Transverse colon (tissue), 4 donors: ENCODE measurements at places on chromosomes 11 and 22. TPM values are rescaled to one million over a fixed set of nuclear protein-coding genes. Genes with fewer than 3 reads are reported as not detected.

DNA sequence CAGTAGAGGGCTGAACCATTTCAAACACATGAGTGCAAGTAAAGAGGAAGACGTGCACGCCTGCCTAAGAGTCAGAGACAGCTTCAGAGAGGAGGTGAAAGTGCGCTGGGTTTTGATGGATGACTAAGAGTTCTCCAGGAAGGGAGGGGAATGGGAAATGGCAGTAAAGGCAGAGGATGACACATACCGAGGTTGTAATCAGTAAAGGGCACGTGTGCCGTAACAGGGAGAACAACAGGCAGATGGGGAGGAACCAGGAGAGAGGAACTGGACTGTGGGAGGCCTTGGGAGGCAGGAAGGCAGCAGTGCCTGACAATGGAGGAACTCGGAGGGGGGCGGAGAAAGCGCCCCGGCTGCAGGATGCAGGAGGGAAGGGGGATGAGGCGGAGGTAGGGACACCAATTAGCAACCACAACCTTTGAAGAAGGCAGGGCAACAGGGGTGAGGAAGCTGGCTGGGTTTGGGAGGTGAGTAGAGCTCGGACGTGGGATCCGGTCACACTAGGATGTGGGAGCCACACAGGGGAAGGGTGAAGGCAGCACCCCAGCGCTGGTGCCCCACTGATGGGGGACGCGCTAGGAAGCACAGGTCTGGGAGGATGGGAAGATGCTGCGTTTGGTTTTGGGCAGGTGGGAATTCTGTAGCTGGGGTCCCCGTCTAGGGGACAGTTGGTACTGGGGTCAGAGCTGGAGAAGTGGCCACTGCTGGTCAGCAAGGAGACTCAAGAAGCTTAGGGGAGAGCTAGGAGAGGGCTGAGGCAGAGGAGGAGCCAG is 67.4 kb downstream of the SCUBE1 start:
- DNase-seq: no peak

Gene FLRT1
- 1.4 TPM for total RNA-seq

Gene TENM4
- total RNA-seq: 0.79 TPM

Gene TMEM45B
- total RNA-seq: 218 TPM

GRCh38 chr11:102478673-102479299 is 26.2 kb upstream of the TMEM123 start:
- DNase-seq: no peak

Gene ZC3H12C
- total RNA-seq: 8.2 TPM
